Smooth muscle cell of the brain vasculature (primary cell): ENCODE measurements at places on chromosomes 6 and 20.

GRCh38 chr20:9482180-9482579, 32.2 kb upstream of the LAMP5 start:
- DNase-seq, result no peak

DNA sequence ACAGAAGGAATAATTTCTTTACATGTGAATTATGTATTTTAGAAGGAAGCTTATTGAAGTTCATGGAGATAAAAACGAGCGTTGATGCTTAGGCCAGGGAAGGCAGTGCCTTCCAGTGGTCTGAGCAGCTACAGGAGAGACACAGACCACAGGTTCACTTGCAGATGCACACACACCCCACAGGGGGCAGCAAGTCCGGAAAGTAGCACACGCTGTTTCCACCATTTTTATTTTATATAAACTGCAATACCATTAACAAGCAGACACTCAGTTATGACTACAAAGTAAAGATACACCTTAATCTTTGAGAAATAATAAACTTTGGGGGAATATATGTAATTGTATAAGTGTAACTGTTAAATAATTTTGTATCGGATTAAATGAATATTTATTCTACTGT, 13.5 kb upstream of the DACT2 start:
- DNase-seq, result no peak

- no peak for DNase-seq
Observed at GRCh38 chr6:14707971-14708465, 537.9 kb upstream of the JARID2 start.

DNA sequence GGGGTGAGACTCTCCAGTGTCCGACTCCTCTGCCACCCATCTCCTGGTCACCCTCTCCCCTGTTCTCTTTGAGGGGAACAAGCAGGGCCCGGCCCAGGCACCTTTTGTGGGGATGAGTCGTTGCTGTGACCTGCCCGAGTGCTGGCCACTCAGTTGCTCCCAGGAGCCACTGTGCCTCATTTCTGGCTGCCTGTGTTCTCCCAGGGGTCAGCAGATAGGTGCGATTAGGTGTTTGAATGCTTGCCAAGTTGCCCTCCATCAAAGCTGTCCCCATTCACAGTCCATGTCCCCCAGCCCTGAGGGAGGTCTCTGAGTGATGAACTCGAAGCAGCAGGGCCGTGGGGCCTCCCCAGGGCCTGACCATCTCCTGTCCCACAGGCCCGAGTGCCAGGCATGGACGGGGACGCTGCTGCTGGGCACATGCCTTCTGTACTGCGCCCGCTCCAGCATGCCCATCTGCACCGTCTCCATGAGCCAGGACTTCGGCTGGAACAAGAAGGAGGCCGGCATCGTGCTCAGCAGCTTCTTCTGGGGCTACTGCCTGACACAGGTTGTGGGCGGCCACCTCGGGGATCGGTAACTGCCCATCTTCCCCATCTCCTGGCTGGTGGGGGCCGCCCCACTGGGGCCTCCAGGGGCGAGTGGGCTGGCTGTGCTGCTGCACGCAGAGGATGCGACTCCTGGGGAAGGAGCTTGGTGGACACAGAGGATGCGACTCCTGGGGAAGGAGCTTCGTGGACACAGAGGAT, 4.1 kb downstream of the SLC17A9 start:
- no peak for DNase-seq

- no peak for DNase-seq
Observed at GRCh38 chr6:37943436-37944058, 124.0 kb downstream of the ZFAND3 start.

DNA sequence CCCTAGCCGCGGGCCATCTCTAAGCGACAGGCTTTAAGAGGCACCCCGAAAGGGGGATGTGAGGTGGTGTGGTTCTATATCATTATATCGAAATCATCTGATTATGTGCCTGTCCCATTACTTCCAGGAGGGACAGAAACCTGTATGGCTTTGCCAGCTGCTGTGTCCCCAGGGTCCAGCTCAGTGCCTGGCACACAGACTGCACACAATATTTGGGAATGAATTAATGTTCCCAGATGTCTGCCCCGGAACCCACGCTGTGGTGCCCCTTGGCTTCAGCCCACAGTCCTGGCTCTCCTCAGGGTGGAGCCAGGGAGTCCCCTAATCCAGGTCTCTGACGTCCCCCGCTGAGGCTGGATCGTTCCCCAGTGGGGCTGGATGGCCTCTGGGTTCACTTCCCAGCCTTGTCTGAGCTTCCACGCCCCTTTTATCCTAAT, 8.9 kb upstream of the AHCY start:
- DNase-seq, result no peak

DNA sequence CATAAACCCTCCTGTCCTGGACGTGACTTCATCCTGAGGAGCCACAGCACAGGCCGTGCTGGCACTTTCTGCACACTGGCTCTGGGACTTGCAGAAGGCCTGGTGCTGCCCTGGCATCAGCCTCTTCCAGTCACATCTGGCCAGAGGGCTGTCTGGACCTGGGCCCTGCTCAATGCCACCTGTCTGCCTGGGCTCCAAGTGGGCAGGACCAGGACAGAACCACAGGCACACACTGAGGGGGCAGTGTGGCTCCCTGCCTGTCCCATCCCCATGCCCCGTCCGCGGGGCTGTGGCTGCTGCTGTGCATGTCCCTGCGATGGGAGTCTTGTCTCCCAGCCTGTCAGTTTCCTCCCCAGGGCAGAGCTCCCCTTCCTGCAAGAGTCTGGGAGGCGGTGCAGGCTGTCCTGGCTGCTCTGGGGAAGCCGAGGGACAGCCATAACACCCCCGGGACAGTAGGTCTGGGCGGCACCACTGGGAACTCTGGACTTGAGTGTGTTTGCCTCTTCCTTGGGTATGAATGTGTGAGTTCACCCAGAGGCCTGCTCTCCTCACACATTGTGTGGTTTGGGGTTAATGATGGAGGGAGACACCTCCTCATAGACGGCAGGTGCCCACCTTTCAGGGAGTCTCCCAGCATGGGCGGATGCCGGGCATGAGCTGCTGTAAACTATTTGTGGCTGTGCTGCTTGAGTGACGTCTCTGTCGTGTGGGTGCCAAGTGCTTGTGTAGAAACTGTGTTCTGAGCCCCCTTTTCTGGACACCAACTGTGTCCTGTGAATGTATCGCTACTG, 22.0 kb upstream of the PYGB start:
- DNase-seq, result no peak

DNA sequence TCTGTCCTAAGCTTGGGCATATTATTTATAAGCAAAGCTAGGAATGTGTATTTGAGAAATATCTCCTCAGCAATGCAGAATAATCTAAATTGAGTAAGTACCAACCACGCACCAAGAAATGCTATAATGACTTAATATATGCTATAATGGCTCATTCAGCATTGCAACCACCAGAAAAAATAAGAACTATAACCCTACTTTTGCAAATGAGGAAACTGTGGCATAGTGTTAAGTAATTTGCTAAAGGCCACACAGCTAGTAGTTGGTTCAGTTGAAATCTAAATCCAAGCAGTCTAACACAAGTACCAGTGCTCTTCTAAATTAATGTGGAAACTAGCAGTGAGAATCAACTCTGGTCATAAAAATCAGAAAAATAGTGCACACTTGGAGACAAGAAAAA, 35.7 kb downstream of the HBS1L start:
- DNase-seq, result no peak

- DNase-seq, result no peak
Observed at GRCh38 chr6:72984981-72985665, 240.2 kb downstream of the KHDC1L start.

GRCh38 chr20:61937146-61937962, 128.3 kb downstream of the TAF4 start:
- DNase-seq, result no peak

DNA sequence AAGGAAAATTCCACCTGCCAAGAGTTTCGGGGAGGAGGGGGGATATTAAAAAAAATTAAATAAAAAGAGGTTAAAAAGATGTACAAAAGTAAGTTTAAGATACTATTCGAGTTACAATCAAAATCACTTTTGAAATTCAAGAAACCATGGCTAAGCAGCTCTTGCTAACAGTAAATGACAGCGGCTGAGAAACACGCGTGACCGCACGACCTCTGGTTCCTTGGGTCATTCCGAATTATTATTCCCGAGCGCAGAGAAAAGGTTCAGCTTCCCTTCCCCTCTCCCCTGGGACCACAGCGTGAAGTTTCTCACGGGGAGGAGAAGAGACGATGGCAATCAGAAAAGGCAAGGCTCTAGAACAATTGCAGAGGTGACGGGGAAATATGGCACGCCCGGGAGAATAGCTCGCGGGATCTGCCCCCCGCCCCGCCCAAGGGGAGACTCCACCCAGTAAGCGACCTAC, 496 bp downstream of the TMEM242 start:
- no peak for DNase-seq

DNA sequence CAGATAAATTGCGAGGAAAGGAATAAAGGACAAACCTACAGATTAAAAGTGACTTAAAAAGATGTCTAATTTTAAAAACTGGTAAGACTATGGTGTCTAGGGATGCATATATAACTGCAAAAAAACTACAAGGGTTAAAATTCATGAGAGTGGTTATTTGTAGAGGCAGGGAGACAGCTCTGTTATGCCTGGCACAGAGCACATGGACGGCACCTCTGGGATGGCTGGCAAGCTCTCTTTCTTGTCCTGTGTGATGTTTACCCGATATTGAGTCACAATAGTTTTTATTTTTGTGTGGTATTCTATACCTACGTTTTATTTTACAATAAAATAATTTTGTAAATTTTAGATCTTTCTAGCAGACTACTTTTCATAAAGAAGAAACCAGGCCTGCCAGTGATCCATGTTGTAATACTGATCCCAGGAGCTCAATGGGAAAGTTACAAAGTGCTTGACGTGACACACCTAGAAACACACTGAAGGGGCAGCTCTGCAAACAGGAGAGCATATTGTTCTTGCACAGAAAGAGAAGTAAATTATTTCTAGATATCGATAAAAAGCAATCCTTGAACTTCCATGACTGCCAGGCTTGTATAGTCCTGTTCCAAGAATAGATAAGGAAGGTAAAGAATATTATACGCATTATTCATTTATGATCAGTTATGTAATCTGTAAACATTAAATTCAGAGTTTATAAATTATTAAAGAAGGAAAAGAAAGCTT, 290.0 kb downstream of the PTPRK start:
- no peak for DNase-seq

GRCh38 chr20:54069501-54069971, 858 bp downstream of the BCAS1 start:
- DNase-seq, result no peak

GRCh38 chr20:45406260-45407066, 1.6 kb upstream of the DBNDD2 start:
- DNase-seq, result no peak

GRCh38 chr6:42159431-42160024, 13.6 kb upstream of the GUCA1A start:
- no peak for DNase-seq

- DNase-seq, result no peak
Observed at GRCh38 chr20:64069614-64070243, 6.7 kb downstream of the TCEA2 start.
